Activated T-helper 17 cell treated with anti-CD3 and anti-CD28 coated beads, Interleukin-2, amount 50 U/mL, for 72 hours (primary cell): ENCODE measurements at places on chromosomes 13 and 19. TPM values are rescaled to one million over a fixed set of nuclear protein-coding genes. Genes with fewer than 3 reads are reported as not detected.

- H3K4me1 ChIP-seq, result peaks cover 41% of the 10 kb centered on the region
- ATAC-seq, result no peak
- peak overlapping the region; percentile 91 for H3K4me3 ChIP-seq
- H3K36me3 ChIP-seq, result peaks cover 88% of the 10 kb centered on the region
- H3K27ac ChIP-seq, result peak overlapping the region; percentile 73
- H3K27me3 ChIP-seq, result no peaks in the 10 kb centered on the region
Measured at GRCh38 chr19:54208784-54209057, 8.1 kb downstream of the RPS9 start.

DNA sequence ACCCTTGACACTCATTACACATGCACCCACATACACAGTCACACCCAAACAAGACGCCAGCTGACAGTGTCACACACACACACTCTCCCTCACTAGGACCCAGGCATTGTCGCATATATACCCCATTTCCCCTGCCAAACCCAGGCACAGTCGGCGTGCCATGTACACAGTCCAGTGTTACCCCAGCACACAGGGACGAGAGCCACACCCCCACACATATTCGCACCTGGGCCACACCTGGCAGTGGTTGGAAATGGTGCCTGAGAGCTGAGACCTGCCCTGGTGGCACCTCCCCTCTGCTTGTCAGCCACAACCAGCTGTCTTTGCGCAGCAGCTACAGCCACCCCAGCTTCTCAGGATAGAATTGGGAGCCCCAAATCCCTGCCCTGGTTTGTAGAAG lies 9.0 kb downstream of the NFIX start:
- H3K27ac ChIP-seq, result no peak overlapping the region
- no peak for ATAC-seq
- peaks cover 5% of the 10 kb centered on the region for H3K27me3 ChIP-seq
- H3K36me3 ChIP-seq, result no peaks in the 10 kb centered on the region

GRCh38 chr19:46372901-46373490 lies 26.1 kb downstream of the PPP5C start:
- peaks cover 5% of the 10 kb centered on the region for H3K4me1 ChIP-seq
- peaks cover 43% of the 10 kb centered on the region for H3K36me3 ChIP-seq
- no peaks in the 10 kb centered on the region for H3K27me3 ChIP-seq
- no peak overlapping the region for H3K27ac ChIP-seq

DNA sequence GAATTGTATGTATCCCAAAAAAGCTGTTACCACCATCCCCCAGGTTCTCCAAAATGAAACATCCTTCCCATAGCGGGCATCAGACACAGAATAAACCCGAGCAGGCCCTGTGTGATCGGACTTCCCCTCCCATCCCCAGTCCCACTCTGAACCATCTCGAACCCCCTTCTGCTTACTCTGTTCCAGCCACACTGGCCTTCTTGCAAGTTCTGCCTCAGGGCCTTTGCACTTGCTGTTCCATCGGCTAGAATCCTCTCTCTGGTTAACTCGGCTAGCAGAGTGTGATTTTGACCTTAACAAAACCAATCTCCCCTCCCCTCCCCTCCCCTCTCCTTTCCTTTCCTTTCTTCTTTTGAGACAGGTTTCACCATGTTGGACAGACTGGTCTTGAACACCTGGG lies 15.7 kb downstream of the AP2S1 start:
- H3K4me3 ChIP-seq, result no peak overlapping the region
- peaks cover 31% of the 10 kb centered on the region for H3K36me3 ChIP-seq
- ATAC-seq, result no peak

DNA sequence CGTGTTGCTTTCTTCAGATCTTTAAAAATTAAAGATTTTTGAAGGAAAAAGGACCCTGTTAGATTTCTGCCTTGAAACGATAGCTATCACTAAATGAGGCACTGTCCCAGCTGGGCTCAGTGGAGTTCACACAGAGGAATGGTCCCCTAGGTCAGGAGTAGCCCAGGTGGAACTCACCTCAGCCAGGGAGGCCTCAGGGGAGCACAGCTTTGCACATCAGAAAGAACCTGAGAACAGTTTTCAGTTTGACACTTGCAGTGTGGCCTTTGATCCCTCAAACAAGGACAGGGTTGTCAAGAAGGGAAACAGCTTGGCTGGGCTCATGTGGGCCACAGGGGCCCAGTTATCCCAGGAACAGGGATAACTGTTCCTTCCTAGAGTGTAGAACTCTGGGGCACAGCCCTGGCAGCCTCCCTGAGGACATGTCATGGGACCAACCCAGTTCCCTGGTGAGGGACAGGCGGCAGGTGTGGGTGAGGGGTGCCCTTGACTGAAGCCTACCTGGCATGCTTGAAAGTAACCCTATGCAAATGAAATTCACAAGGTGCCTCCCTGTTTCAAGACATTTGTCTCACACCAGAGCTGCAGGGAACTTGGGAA lies 59.4 kb downstream of the CHST8 start:
- H3K27ac ChIP-seq, result no peak overlapping the region
- H3K27me3 ChIP-seq, result peaks cover 29% of the 10 kb centered on the region
- H3K4me3 ChIP-seq, result no peak overlapping the region
- no peak for ATAC-seq
- no peaks in the 10 kb centered on the region for H3K4me1 ChIP-seq

GRCh38 chr13:25135896-25136295 lies 36.2 kb downstream of the AMER2 start:
- H3K4me1 ChIP-seq, result no peaks in the 10 kb centered on the region
- H3K4me3 ChIP-seq, result no peak overlapping the region
- peaks cover 35% of the 10 kb centered on the region for H3K27me3 ChIP-seq
- H3K36me3 ChIP-seq, result no peaks in the 10 kb centered on the region

CLEC17A gene
- 2.0 TPM for total RNA-seq

SOX1 gene
- not detected for total RNA-seq

TUBA3C gene
- total RNA-seq, result not detected

ZNF528 gene
- total RNA-seq, result 4.9 TPM

CRX gene
- not detected for total RNA-seq

SULT2B1 gene
- total RNA-seq, result not detected
